ENCODE measurements at places on chromosomes 5 and 9.

GRCh38 chr5:88663793-88664216 is 219.2 kb downstream of the MEF2C start:
- no peak for DNase-seq

GRCh38 chr9:96501633-96502538 is 51.9 kb downstream of the HABP4 start:
- DNase-seq = no peak

- no peak for DNase-seq
Observed at GRCh38 chr5:139746691-139747582, 48.7 kb upstream of the PSD2 start.

DNA sequence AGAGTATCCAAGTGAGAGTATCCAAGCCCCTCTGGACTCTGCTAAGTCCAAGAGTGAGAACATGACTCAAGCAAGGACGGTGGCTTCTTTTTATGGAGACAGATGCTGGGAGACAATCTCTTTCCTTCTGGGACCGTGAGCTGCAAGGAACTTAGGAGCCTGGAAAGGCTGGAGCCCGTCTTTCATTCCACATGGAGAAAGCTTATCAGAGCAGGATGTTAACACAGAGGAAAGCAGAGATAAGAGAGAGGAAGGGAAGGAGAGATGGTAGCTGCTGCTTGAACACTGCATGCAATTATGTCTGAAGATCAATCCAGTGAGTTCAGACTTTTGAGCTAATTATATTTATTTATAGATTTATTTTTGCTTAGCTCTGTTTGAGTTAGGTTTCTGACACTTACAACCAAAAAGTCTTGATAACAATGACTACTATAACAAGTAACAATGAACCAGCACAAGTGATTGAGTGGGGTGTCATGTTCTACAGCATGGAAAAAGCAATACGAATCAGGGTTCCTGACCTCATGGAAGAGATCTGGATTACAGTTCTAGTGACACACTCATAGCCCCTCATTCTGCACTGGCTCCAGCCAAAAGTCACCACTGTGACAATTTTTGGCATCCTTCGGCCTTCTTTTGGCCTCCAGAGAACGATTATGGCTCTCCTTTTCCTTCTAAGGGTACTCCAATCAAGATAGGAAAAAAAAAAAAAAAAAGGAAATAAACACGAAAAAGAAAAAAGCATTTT is 71.5 kb downstream of the PRLR start:
- no peak for DNase-seq

DNA sequence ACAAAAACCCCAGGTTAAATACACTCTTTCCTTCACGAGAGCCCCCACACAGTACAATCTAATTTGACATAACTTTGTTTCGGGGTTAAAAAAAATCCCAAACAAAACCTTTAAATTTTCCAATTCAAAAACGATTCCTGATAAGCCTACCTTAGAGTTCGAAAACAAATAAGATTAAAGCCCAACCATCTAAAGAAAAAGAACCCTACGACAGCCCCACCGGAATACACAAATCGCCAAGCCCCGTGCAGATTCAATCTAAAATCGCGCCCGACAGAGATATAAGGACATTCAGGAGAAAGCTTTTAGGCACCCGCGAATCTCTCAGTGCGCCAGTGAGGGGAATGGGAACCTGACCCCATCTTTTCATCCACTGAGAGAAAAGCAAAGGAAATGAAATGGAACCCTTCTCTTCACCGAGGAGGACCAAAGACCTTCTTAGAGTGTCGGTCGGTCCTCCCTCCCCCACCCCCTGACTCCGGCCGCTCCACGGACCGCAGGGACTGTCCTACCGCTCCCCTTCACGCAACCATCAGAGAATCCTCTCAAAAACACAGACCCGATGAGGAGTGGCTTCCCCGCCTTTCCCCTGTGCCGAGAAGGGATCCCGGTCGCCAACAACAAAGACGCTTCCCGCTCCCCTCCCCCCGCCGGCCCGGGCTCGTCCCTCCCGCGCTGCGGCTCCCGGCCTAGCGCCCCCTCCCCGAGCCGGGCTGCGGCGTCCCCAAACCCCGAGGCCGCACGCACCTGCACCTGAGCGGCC is 925 bp downstream of the ABHD17B start:
- peak; percentile 85 for DNase-seq
